ENCODE measurements at places on chromosomes 16 and 17.

- no peak for DNase-seq
Observed at GRCh38 chr17:19703106-19703827, 13.1 kb downstream of the SLC47A2 start.

GRCh38 chr17:75588596-75589011, 1.0 kb downstream of the MYO15B start:
- DNase-seq = no peak

DNA sequence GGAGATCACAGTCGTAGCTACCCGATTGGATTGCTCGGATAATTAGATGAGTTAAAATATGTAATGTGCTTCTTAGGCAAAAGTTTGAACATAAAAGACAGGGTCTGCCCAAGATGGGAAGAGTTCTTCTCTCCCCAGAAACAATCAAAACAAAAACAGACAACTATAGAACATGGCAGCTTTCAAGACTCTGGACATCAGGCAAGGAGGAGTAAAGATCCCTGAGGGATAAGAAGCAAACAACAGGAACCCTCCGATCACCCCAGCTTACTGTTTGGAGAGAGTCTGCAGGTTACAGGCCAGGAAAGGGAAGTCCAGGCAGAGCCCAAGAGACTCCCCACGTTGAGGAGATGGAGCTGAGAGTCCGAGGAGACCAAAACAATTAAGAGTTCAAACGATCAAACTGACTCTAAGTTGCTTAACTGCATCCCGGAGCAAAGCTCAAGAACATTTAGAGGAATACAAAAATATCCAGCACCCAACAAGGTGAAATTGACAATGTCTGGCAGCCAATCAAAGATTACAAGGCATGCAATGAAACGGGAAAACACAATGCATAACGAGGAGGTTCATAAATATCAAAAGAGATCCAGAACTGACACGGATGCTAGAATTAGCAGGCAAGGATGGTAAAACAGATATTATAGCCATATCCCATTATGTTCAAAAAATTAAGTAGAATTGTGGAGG, 3.9 kb downstream of the ASGR2 start:
- no peak for DNase-seq

GRCh38 chr17:18117533-18117932, 9.0 kb downstream of the MYO15A start:
- no peak for DNase-seq

- no peak for DNase-seq
Observed at GRCh38 chr17:63421681-63422645, 24.1 kb downstream of the CYB561 start.

DNA sequence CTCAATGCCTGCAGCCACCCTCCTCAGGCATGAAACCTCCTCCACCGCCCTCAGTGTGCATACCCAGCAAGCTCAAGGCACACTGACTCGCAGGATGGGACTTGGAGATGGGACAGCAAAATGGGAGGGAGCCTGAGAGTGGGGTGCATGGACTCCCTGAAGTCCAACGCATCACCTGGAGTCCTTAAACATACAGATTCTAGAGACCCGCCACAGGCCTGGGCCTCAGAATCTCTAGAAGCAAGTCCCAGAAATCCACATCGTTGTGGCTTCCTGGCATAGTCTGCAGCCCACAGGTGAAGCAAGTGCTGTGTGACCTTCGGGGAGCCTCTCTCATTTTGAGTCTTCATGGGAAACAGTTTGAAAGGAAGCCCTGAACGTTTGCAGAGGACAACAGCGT, 3.6 kb upstream of the TBX21 start:
- no peak for DNase-seq

DNA sequence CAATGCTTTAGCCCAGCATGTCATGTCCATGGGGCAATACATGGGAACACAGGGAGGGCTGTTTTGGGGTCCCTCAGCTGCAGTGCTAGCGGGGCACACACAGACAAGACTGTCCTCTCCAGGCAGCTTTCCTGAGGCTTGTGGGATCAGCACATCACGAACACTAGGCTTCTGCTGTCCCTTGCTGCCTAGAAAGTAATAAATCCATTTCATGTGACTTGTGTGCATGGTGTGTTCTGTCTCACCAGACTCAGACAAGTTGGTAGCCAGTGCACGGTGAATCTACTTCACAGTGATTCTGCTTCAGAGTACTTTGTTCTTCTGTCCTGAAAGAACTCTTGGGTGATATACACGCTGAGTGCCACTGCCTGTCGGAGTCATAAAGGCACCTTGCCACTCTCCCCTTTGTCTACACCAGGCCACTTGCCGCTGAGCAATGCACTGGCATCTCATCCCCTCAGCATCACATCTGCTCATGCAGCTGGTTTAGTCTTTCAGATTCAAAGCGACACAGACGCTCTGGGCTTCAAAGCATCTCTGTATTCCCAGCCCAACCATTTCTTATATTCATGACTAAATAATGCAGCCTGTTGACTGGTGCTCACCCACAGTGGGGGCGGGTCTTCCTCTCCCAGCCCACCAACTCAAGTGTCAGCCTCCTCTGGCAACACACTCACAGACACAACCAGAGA, 95.2 kb upstream of the COX10 start:
- no peak for DNase-seq

DNA sequence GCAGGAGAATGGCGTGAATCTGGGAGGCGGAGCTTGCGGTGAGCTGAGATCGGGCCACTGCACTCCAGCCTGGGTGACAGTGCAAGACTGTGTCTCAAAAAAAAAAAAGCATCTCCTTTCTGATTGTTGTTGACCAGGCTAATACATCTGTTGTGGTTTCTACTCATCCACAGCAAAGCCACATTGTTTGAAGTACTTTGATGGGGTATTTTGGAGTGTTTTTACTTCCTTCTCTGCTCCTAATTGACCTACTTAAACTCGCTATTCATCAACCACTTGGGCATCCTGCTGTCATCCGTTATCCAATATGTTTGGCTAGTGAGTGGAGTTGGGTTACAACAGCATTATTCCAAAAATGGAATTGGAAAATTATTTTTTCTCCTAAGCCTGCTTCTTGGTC, 3.5 kb upstream of the CDC27 start:
- DNase-seq = no peak

GRCh38 chr17:32503251-32504165, 16.7 kb downstream of the CDK5R1 start:
- DNase-seq = no peak

DNA sequence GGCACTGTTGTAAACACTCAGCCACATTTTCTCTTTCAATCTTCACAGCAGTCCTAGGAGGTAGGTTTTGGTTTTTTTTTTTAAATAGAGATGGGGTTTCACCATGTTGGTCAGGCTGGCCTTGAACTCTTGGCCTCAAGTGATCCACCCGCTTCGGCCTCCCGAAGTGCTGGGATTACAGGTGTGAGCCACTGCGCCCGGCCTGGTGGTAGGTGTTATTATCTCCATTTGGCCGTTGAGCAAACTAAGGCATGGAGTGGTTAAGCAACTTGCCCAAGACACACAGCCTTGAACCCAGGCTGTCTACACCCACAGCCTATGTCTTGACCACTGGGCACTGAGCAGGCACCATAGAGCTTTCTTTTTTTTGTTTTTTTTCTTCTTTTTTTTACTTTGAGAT, 8.6 kb downstream of the SGCA start:
- DNase-seq = no peak
